ENCODE measurements at places on chromosomes 1 and 21.

DNA sequence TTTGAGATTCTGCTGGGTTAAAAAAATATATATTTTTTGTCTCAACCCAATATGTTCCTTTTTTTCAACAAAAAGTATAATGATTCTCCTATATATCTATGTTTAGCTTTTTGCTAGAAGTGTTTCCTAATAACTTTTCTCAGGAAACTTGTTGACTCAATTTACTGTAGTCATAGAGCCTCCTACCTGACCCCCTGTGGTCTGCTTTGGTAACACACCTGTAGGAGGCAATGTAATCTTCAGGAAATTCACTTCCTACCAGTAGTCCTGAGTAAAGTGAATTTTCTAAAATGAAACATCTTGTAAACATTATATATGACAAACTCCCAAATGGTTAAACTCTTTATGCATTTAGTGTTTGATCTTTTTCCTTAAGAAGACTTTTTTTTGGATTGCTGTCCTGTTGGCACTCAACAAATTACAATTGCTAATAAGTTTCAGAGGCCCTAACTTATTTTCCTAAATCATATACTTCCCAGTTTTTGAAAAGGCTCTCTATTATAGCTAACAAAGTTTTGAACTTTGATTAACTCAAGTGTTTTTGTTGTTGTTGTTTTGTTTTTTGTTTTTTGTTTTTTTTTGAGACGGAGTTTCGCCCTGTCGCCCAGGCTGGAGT is 118.3 kb downstream of the OLFML2B start:
- peak; percentile 41 for DNase-seq

GRCh38 chr1:114369930-114370329 is 141.1 kb downstream of the TRIM33 start:
- no peak for DNase-seq

DNA sequence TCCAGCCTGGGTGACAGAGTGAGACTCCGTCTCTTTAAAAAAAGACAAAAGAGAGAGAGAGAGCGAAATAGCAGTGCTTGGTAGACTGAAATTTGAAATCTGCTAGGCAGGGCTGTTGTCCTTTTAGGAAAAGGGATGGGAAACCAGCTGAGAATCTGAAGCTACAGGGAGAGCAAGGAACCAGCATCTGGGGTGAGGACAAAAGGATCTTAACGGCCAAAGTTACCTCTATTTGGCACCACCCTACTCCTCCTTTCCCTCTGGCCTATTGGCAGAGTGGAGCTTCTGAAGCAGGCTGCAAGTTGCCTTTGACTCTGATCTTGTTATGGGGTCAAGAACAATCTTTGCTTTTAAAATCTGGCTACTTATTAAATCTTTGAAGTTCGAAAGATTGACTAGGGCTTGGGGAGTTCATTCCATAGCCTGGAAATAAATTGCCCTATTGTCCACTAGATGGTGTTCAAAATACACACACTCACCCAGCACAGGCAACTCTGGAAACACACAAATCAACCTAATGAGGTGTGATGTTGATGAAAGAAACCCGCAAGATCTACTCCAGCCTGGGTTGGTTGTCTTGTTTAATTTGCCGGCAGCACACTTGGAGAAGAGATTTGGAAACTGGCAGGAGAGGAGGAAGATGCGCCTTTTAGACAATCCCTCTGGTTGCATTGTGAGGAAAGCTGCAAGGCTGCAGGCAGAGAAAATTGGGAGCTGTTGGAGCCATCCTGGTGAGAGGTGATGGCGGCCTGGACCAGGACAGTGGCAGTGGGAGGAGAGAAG is 16.5 kb upstream of the PARP1 start:
- no peak for DNase-seq

DNA sequence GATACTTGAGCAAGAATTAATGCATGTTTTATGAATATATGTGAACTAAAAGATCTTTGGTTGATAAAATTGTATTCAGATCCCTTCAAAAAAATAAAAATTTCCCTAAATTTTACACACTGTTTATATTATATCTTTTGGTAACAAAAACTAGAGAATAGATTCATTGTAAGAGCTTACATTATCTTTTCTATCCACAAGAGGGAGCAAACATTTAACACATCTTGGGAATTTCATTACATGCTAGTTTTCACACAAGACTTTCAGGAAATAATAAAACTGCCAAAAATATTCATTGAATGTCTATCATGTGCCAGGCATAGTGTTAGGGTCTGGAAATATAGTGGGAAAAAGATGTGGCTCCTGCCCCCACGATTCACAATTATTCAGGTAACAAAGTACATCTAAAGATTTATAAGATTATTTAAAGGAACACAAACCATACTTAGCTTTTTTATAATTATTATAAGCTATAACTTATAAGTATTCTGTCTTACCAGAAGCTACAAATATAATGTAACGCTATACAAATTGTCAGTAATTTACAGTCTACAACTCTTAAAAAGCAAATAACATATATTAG is 30.6 kb downstream of the FAF1 start:
- DNase-seq: no peak

- no peak for DNase-seq
Measured at GRCh38 chr1:9529190-9529589, 10.1 kb upstream of the SLC25A33 start.

- no peak for DNase-seq
Measured at GRCh38 chr1:222732216-222733159, 4.5 kb upstream of the FAM177B start.

- no peak for DNase-seq
Measured at GRCh38 chr21:27526451-27526850, 559.6 kb upstream of the ADAMTS5 start.

DNA sequence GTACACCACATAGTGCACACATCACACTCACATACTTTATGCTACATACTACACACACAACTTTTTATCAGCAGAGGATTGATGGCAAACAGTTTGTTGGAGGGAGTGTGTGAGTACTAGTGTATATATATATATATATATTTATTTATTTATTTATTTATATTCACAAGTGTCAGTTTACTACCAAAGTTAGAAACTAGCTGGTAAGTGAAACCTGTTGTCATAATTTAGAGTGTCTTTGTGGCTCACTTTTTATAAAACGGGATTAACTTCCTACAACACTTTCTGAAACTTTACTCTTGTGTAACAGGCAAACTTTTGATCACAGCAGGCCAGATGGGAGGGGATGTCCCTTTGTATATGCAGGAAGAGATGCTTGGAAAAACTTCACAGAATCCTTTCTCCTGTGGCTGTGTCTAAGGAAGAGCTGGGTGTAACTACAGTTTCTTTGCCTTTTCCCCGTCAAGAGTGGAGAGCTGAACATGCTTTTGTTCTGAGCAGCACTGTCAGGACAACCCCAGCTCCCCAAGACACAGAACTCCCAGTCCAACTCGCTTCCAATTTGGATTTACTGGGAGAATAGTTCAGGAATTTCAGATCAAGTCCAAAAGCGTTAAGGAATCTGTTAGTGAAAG is 1.9 kb upstream of the SAMD13 start:
- no peak for DNase-seq

Data from WTC11 (cell line).